Skin of body (tissue), 3 donors: ENCODE measurements at places on chromosomes 4 and X.

- no peak for DNase-seq
These were observed 1195.2 kb downstream of the TECRL start for GRCh38 chr4:63214076-63214475.

GRCh38 chrX:46571423-46572339 is 1.9 kb upstream of the CHST7 start:
- DNase-seq: no peak

GRCh38 chr4:74682567-74683359 is 111.6 kb downstream of the BTC start:
- DNase-seq: no peak

- DNase-seq: no peak
These were observed 346.6 kb downstream of the DHX15 start for GRCh38 chr4:24237709-24238108.

- no peak for DNase-seq
These were observed 91.2 kb upstream of the SOD3 start for GRCh38 chr4:24704149-24704548.

- DNase-seq: no peak
These were observed 18.5 kb downstream of the LRRC66 start for GRCh38 chr4:52001616-52002015.

- peak; percentile 7 for DNase-seq
These were observed 25.0 kb upstream of the RAPGEF2 start for GRCh38 chr4:159077702-159078495.

GRCh38 chr4:13168326-13168725 is 315.8 kb downstream of the RAB28 start:
- no peak for DNase-seq

GRCh38 chr4:149140841-149141240 is 674.8 kb downstream of the IQCM start:
- DNase-seq: no peak

GRCh38 chrX:23993012-23993633 is 33.9 kb downstream of the KLHL15 start:
- no peak for DNase-seq

DNA sequence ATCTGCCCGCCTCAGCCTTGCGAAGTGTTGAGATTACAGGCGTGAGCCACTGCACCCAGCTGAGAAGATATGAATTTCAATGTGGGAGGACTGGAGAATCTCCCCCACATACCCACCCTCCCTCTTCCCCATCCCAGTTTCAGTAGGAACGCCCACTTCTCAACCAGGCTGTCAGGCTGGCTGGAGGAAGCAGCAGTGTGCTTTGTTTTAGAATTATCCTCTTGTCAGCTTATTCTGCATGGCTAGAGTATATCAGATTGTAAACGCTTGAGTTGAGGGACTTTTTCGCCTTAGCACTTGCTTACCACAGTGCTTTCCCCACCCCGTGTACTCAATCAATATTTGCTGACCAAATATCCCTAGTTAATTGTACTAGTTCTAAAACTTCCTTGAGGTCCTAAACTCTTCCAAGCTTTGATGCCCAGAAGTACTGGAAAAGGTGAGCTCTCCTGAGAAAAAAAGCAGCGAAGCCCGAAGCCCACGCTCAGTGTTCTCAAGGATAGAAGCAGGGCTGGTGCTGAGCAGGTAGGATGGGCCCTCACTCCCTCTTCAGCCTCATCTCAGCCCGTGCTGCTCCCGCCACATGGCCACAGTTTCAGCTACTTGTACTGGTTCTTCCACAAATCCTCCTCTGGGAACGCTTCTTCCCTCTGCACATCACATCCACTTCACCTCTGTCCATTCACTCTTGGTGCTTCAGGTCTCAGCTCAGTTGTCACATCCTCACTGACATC is 7.3 kb upstream of the ARHGAP10 start:
- no peak for DNase-seq

- no peak for DNase-seq
These were observed 1015.3 kb downstream of the ARAP2 start for GRCh38 chr4:35229021-35229420.

DNA sequence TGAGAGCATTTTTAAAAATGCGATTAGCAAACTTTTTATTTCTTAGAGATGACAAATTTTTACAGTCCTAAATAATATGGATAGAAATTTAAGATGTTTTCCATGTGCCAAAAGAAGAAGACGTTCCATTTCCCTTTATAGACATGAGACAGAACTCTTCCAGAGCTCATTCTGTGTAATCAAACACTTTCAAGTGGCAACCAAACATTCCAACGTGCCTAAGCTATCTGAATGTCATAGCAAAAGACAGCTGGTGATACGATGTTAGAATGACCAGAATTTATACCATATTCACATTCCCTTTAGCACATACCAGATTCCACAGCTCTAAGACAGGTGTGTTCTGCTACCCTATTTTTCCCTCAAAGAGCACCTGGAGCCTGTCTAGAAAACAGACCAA is 133.2 kb downstream of the ENOX2 start:
- DNase-seq: no peak

GRCh38 chrX:13702111-13702789 is 13.3 kb downstream of the RAB9A start:
- DNase-seq: no peak

- no peak for DNase-seq
These were observed 652 bp downstream of the COL25A1 start for GRCh38 chr4:109301651-109302360.

DNA sequence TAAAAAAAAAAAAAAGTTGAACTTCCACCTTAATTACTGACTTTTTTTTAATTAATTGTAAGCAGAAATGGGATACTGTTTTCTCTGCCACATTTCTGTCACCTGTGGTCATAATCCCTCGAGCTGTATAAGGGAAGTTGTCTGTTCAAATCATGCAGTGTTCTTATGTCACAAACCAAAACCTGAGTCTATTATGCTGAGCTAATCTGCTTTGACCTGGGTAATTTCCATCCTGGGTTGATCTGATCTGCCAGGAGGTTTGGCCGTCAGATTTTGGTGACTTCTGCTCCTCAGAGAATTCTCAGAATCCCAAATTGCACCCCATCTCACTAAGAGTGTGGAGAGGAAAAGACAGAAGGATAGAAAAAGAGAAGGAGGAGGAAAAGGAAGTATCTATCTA is 683.1 kb downstream of the KCTD8 start:
- no peak for DNase-seq

GRCh38 chr4:74543231-74543781 is 98.4 kb downstream of the AREG start:
- no peak for DNase-seq

DNA sequence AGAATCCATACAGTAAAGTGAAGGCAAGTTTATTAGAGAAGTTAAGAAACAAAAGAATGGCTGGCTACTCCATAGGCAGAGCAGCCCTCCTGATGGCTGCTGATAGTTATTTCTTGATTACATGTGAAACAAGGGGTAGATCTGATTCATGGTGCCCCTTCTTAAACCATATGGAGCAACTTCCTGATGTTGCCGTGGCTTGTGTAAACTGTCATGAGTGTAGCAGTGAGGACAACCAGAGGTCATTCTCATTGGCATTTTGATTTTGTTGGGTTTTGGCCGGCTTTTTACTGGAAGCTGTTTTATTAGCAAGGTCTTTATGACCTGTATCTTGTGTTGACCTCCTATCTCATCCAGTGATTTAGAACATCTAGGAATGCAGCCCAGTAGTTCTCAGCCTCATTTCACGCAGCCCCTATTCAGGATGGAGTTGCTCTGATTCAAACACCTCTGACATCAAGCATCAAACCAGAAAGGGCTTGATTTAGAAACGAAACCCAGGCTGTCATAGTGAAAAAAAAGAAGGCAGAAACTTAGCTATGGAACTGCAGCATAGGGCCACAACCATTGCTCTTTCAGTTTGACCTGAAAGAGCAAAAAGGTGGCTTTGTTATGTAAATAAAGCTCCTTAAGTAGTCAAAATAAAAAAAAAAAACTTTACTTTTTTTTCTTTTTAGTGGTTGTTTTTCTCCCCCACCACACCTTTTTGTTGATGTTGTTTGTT is 37.8 kb downstream of the SPCS3 start:
- DNase-seq: no peak

DNA sequence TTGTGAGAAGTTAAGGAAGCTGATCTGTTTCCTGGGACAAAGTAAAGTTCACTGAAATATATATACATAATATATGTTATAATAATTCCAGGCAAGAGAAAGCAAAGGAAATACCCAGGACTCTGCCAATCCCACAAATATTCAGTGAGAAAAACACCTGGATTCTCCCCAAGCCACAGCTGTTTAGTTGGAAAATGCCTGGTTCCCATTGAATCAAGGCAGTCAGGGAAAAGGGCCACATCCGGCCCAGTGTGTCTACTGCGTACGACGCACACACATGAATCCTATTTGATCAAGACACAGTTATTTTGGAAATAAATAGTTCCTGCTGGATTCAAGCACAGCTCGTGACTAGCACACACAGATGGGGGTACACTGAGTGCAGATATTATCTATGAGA is 6.3 kb upstream of the DCHS2 start:
- peak; percentile 81 for DNase-seq

DNA sequence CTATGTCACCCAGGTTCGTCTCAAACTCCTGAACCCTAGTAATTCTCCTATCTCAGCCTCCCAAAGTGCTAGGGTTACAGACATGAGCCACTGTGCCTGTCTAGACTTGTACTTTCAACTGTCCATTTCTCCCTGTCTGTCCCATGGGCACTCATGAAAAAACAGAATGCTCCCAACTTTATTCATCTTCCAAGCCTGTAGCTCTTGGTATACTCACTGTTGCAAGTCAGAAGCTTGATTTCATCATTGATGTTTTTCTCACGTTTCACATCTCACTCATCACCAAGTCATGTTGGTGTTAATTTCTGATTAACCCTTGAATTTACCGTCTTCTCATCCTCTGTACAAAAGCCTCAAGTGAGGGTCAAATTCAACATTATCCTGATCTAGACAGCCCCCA is 7.3 kb upstream of the SRP72 start:
- no peak for DNase-seq

GRCh38 chr4:104395168-104395614 is 99.5 kb downstream of the CXXC4 start:
- DNase-seq: no peak

- no peak for DNase-seq
These were observed at the start of gene PRSS48 for GRCh38 chr4:151276787-151277562. Gene PRSS48 (plus strand): TSS chr4:151277161. CDS start chr4:151277173, 12 bp downstream.

DNA sequence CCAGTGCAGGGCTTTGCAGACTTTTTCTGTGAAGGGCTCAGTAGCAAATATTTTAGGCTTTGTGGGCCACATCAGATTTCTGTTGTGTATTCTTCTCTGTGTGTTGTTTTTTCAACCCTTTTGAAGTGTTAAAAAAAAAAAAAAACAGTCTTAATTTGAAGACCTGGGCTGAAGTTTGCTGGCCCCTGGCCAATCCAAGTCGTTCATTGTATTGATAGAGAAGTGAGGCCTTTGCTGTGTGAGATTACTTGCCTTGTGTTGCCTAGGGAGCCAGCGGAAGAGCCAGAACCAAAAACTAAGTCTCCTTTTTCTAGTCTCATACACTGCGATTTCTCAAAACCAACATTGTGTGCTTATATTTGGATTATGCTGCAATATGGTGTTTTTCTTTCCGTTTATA is 46.9 kb downstream of the MTM1 start:
- DNase-seq: no peak

GRCh38 chr4:36773467-36773866 is 471.1 kb upstream of the NWD2 start:
- no peak for DNase-seq

- no peak for DNase-seq
These were observed 6.3 kb downstream of the DCHS2 start for GRCh38 chr4:154485127-154485773.

- no peak for DNase-seq
These were observed 14.0 kb upstream of the ART3 start for GRCh38 chr4:76060506-76060905.

DNA sequence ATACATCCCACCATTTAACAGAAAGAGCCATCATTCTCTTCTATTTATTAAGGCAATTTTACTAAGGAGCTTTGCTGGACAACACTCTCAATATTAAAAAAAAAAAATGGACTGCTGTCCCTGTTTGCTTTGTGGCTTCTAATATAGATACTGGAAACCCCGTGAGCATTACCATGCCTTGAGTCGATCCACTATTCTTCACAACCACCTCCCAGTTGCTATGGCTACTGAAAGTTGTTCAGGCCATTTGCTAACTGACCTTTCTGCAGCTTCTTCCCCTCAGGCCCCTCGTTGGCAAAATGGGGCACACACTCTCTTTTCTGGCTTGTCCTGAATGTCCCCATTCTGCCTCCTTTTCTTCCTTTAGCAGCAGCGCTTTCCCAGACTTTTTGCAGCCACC is 340.4 kb downstream of the NR3C2 start:
- DNase-seq: no peak

DNA sequence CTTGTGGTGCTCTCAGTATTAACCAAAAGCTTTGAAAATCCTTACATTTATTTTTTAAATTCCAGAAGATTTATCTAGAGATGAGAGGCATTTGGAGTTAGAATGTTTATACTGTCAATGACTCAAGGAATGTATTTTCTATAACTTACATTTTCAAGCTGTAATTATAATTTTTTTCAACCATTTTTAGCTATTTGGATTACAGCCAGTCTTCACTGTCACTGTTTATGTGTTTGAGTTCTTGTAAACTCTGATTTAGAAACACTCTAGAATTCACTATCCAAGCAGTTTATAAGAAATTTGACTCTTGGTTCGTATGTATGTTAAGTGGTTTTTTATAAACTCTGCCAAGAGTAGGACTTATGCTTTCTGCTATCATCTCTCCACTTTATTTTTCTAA is 36.7 kb upstream of the GUCY1A1 start:
- DNase-seq: peak; percentile 26

DNA sequence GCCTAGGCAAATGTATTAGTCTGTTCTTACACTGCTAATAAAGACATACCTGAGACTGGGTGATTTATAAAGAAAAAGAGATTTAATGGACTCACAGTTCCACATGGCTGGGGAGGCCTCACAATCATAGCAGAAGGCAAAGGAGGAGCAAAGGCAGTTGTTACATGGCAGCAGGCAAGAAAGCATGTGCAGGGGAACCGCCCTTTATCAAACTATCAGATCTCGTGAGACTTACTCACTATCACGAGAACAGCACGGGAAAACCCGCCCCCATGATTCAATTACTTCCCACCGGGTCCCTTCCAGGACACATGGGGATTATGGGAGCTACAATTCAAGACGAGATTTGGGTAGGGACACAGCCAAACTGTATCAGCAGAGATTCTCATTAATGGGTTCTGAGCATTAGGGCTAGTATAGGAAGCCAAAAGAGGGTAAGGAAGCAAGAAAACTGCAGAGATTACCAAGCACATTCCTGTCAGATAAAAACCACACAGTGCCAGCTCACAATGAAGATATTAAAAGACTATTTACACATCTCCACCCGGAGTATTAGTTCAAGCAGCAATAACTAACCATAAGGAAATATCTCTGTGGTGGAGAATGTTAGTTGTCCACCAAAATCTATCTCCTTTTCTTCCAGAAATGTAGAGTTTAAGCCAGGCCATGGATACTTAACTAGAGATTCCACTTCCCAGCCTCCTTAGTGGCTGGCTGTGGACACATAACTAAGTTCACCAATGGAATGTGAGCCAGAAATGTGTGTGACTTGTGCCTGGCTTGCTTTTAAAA is 61.2 kb upstream of the HOPX start:
- no peak for DNase-seq
